ENCODE measurements at places on chromosomes 4 and X.
A peak's percentile ranks its signal among the peaks of the same experiment; 100 is the strongest.

- DNase-seq: no peak
Observed at GRCh38 chr4:153937289-153937688, 148.4 kb upstream of the SFRP2 start.

GRCh38 chrX:11864171-11864570 is 106.1 kb downstream of the MSL3 start:
- no peak for DNase-seq

DNA sequence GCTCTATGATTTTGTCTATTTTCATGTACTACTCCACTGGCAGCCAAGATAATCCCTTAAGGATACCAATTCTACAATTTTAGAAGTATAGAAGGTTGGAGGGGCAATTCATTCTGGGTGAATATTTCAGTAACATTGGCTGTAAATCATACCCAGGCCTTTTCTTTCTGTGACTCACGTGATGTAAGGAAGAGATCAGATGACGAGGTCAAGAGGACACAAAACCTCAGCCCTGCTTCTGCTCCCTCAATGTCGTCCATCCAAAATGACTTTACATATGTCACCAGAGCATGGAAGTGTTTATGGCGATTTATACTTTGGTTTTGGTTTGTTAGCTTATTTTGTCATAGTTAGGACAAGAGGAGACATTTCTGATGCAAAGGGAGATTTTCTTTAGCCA is 70.7 kb upstream of the SLC4A4 start:
- no peak for DNase-seq

GRCh38 chr4:8732681-8733243 is 138.9 kb downstream of the HMX1 start:
- no peak for DNase-seq

GRCh38 chr4:170231377-170231776 is 141.6 kb upstream of the AADAT start:
- no peak for DNase-seq

GRCh38 chr4:74364652-74365491 is at the start of gene EREG:
TSS of gene EREG (plus strand) at chr4:74365145. CDS start at chr4:74365309, 164 bp downstream.
- peak; percentile 9 for DNase-seq

DNA sequence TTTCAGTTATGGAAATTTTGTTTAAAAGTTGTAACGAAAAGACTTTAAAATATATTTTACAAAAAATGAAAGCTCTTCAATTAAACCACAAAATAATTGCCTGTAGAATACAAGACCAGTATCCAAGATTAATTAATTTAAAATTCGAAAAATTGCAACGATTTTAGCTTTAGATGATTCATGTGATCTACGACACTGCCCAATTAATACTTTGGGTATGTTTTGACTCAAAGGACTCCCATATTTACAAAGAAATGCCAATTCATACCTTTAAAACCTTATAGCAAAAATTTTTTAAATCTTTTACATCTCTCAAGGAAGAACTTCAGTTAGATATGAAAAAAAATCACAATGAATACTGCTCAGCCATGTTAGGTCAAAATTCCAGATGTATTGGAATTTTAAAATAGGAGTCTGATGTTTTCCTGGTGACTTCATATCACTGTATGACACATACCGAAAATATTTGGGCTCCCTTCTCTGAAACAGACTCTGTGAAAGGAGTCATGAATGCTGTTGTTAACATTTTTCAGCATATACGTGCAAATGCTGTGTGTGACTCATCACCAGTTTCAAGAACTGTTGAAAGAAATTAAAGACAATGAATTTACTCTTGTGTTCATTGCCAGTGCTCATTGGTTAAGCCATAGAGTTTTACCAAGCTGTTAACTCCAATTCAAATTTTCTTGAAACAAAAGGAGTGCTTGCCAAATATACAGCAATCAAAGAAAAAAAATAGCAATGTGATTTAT is 13.8 kb upstream of the SMS start:
- DNase-seq: no peak

- no peak for DNase-seq
Observed at GRCh38 chr4:41221850-41222645, 7.7 kb upstream of the APBB2 start.

DNA sequence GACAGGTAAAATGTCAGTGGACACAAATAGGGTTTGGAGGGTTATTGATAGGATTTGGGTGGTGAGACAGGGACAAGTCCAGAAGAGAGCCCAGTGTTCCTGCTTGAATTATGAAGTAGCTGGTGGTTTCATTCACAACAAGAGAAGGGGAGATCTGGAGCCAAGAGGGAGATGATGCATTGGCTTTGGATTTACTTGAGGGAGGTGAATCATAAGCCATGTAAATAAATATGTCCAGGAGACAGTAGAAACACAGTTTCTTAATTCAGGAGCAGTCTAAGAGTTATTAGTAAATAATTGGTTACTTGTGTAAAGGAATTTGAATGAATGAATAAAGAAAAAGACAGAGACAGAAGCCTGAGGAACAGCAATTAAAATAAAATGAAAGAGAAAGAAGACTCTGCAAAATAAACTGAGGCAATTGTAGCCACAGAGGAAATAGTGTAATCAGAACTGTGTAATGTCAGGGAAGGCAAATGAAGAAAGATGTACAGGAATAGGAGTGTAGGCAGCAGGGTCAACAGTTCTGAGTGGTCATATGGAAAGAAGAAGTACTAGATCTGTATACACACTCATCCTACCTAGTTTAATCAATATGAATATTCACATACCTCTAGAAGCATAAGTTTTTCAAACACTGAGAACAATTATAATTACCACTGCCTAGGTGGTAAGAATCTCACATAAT is 50.2 kb upstream of the CXCL8 start:
- DNase-seq: no peak

DNA sequence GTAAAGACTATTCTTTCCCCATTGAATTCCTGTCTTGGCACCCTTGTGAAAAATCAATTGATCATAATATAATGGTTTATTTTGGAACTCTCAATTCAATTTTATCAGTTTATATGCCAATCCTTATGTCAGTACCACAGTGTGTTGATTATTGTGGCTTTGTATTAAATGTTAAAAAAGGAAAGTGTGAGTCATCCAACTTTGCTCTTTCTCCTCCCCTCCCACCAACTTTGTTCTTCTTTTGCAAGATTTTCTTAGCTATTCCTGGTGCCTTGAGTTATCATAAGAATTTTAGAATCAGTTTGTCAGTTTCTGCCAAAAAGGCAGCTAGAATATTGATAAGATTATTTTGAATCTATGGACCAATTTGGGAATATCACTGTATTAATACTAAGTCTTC is 11.2 kb upstream of the RNF175 start:
- DNase-seq: no peak

DNA sequence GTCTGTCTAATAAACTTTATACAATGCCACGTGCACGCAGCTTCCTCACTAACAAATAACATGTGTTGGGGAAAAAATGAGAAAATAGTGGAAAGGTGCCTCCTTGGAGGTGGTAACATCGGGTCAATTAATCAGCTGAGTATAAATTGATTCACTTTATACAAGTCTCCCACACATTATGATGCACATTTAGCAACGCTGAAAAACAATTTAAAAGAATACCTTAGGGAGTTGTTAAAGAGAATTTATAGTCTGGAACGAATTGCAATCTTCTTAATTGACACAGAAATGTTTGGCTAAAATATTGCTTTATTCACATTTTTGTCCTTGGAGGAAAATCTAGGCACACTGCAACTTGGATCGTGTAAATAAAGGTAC is 84.2 kb downstream of the HPRT1 start:
- DNase-seq: no peak

DNA sequence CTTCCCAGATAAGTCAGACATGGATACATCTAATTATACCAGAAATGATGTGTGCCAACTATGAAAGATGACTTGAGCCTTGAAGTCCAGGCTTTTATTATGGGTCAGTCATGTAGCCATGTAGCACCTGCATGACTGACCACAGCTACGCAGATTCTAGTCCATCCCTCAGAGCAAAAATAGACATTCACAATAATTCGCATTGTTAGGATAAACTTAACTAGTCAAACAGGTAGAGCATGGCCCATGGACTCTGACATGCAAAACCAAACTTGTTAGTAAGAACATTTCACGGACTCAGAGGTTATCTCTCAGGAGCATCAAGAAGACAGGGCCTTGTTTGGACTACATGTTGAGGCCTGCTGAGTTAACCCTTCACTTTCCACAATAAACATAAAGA is 132.6 kb downstream of the PWWP3B start:
- no peak for DNase-seq

DNA sequence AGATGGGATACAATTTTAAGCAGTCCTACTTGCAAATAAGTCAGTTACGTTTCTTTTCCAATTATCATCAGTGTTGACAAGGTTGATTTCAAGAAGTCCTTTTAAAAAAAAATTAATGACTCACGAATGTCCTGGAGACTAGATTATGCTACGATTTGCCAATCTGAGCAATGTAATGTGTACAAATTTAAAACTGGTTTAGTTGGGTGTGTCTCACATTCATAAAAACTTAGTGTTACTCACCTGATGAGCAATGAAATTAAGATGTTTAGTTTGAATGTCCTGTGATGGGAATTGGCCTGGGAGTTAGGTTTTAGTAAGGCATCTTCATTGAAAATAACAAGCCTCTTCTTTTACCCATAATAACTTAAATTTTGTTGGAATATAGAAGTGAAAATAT is 136.7 kb upstream of the POF1B start:
- DNase-seq: no peak

GRCh38 chrX:123237271-123237670 is 53.2 kb downstream of the GRIA3 start:
- DNase-seq: no peak

DNA sequence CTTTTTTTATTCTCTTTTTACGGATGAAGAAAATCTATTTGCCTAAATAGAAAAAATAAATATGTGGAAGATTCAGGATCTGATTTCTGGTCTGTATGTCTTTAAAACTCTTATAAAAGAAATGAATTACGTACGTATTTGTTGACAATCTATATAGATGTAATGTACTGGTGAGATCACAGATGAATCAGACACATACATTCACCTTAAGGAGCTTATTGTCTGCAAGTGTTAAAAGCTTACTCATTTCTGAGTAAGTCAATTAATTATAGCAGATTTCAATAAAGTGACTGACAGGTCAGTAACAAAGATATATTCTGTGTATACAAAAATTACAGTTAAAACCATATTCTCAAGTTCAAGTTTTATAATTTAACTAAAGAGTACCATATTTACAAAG is 66.6 kb upstream of the NAF1 start:
- no peak for DNase-seq

DNA sequence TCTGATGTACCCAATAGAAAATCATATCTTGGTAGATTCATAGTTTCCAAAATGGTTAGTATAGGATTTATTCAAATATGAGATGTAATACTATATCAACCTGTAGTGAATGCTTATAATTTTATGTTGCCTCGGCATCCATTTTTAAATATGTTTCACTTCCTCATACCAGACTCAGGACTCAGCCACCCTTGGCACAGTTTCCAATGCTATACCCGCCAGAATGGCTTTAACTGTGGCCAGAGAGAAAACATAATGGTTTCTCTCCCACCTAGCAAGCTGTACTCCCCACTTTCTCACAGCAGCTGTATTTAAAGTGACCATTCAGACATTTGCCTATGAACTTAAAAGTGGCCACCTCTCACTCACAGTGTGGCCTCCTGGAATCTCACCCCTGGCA is 466.6 kb upstream of the PABPC4L start:
- no peak for DNase-seq

- no peak for DNase-seq
Observed at GRCh38 chrX:57607295-57608187, 15.7 kb downstream of the ZXDB start.

DNA sequence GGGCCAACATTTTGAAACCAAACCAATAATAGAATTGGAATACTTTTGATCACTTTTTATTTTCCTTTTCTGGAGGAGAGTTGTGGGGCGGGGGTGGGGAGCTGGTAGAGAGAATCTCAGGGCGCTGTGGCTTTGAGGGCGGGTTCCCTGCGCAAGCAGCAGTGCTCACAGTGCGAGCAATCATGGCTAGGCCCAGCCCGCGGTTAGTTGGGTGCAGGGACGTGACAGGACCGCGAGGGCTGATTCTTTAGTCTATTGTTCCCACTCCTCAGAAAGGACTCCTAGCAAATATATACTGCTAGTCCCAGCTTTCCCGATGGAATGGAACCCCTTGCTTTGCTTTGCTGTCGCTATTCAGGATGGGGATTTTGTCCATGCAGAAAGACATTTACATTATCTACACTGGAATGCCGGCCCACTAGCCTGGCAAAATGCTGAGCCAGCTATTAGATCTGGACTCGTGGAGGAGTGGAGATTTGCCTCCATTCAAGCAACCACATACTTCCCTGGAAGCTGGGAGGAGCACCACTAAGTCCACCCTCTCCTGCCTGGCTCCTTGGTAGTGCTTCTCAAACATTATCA is 23.9 kb upstream of the APLN start:
- peak; percentile 37 for DNase-seq

DNA sequence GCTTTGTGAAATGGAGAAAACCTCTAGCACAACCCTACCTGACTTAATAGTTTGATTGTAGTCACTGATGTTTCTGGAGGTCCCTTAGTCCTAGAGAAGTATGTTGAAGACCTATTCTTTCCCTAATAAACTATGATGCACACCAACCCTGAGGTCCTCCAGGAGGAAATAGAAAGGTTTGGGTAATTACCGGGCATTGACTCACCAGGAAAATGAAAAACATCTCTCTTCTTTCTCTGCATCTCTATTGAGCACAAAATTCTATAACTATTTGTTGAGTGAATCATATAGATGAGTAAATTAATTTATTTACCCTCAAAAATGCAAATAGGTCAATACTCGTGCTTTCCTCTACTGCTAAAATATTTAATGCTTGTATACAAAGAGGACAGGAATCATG is 582.4 kb upstream of the FAM241A start:
- no peak for DNase-seq

All from immature natural killer cell (primary cell).